Fibroblast of mammary gland (primary cell): ENCODE measurements at places on chromosomes 5 and 9.

- no peak for DNase-seq
Observed at GRCh38 chr5:113552137-113552536, 38.6 kb downstream of the YTHDC2 start.

- DNase-seq, result no peak
Observed at GRCh38 chr5:113937301-113937700, 423.8 kb downstream of the YTHDC2 start.

DNA sequence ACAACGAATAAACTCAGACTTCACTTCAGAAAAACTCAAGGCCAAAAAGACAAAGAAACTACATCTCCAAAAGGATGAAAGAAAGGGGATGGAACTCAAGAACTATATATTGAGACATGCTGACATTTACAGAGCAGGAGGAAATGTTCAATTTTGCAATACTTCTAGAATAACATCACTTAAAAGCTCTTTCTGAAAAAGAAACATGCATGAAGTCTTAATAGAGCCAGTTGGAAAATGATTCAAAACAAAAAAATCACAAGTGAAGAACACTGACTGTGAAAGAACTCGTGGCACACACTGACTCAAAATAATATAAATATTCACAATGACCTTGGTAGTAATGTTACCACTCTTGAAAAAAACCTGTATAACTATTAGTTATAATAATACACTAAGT lies 267.8 kb upstream of the NREP start:
- no peak for DNase-seq

DNA sequence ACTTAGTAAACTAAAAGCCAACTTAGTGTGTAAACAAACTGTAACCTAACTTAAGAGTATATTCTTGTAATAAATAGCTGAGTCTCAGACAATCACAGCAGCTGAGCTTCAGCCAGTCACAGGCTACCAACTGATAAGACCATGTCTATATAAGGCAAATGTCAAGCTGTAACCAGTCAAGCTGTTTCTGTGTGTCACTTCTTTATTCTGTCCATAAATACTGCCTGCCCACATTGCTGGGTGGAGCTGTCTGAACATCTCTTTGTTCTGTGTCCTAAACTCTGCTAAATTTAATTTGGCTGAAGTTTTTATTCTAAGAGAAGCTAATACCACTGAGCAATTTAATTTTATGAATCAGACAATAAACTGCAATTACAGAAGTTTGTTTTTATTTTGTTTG lies 412.1 kb upstream of the CDH10 start:
- no peak for DNase-seq

- peak; percentile 84 for DNase-seq
Observed at GRCh38 chr5:16467363-16468219, 2.0 kb upstream of the ZNF622 start.

- peak; percentile 96 for DNase-seq
Observed at GRCh38 chr9:127185931-127186781, 63.7 kb upstream of the ANGPTL2 start.

DNA sequence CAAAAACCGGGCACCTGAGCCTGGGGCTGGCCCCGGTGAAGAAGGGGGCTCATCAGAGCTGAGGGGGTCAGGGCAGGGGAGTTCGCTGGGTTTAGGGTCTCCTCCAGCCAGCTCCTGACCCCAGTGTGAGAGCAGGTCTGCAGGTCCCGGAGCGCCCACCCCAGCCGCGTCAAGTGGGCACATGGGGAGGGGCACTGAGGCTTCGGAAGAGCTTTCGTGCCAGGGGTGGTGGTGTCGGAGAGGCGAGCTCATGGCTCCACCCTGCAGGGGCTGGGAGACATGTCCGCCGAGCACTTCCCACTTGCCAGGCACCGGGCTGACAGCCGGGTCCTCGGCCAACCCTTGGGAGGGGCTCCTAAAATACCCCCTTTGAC lies 13.2 kb downstream of the VAV2 start:
- DNase-seq, result no peak

GRCh38 chr9:98795970-98796363 lies 388 bp downstream of the ANKS6 start:
- DNase-seq, result no peak

- no peak for DNase-seq
Observed at GRCh38 chr9:133914442-133915342, 77.4 kb downstream of the VAV2 start.

DNA sequence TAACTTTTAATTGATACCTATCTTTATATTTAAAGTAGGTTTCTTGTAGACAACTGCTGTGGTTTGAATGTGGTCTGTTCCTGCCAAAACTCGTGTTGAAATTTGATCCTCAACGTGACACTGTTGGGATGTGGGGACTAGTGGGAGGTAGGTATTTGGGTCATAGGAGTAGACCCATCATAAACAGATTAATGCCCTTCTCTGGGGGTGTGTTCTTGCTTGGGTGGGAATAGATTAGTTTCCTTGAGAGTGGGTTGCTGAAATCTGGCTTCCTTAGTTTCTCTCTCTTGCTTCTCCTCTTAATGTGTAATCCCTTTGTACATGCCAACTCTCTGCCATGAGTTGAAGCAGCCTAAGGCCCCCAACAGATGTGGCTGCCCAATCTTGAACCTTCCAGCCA lies 34.6 kb upstream of the IPPK start:
- DNase-seq, result peak; percentile 49

DNA sequence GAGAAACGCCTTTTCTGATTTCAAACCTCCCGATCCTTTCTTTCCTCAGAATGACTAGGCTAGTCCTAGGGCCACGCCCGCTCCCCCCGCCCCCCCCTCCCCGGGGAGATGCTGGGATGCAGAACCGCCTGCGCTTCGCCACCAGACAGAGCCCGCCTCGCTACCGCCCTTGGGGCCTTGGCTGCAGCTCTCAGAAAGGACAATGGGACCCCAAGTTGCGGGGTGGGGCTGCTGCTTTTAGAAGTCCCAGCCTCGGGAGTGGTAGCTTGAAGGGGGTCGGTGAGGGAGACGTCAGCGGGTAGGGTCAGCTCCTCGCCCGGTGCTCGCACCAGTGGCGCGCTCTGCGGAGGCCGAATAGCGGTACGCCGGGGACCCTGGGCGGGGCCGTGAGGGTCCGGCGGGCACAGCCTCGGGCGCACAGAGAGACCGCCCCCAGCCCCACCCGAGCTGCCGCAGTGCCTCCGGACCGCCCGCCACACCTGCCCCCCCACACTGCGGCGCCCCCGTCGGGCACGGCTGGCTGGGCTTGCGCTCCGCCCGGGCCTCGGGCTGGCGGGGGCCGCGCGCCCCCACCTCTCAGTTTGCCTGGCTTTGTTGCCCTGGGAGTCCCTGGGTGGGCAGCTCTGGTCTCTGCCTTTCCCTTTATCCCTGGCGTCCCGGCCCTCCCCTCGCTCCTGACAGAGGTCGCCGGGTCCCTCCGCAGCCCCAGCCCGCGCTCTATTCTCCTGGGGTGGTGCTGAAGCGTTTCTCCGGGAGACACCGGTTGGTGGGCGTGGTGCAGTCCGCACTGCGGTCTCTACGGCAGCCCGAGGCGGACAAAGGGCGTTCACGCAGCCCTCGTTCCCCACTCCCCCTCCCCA lies 1.2 kb downstream of the MAP1B start:
- peak; percentile 61 for DNase-seq

GRCh38 chr9:21015995-21016394 lies 15.4 kb downstream of the HACD4 start:
- DNase-seq, result no peak

DNA sequence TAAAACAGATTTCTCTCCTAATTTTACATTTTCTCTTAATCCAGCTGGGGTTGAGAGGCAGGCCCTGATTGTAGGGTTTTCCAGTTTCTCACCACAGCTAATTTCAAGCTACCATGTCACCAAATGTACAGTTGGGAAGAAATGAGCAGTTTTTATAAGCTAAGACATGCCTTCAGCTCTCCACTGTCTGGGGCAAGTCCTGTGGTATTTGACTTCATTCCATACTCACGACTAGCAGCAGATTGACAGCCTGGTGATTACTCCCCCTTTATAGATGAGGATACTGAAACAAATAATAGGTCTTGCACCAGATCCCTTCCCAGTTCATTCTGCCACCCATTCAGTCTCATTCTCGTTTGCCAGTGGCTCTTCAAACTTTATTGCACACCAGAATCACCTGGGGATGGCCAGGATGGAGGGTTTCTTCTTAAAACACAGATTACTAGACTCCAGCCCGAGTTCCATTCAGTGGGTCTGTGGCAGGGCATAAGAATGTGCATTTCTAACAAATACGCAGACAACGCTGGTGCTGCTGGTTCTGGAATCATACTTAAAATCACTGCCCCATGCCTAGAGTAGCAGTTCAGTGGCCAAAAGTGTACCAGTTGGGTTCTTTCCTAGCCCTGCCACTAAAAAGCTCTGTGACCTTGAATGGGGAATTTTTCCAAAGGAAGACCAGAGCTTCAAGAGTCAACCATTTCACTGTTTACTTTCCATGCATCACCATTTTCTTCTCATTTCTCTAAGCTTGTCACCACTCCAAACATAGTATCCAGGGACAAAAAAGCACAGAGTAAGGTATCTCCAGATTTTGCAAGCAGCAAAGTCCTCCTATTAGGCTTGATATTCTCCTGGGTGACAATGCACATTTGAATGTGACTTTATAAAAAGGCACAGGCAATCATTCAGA lies 64.3 kb downstream of the CSNK1A1 start:
- peak; percentile 80 for DNase-seq

DNA sequence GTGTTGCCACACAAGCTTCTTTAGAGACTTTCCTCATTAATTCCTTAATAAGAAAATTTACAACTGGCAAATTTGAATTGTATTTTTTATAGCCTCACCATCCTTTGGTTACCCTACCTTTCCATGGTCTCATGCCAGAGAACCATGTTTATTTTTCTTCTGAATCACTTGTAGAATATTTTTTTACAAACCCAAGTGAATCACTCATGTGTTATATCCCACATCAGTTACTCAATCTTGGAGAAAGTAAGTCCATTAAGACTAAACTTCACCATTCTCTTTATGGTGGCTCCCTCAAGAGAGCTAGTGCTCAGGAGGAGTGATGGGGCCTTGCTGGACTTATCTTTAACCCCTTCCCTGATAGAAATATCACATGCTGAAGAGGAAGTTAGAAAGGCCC lies 128.9 kb downstream of the SUSD1 start:
- DNase-seq, result peak; percentile 87

GRCh38 chr5:65927503-65928321 lies 1.3 kb downstream of the ERBIN start:
- peak; percentile 63 for DNase-seq

DNA sequence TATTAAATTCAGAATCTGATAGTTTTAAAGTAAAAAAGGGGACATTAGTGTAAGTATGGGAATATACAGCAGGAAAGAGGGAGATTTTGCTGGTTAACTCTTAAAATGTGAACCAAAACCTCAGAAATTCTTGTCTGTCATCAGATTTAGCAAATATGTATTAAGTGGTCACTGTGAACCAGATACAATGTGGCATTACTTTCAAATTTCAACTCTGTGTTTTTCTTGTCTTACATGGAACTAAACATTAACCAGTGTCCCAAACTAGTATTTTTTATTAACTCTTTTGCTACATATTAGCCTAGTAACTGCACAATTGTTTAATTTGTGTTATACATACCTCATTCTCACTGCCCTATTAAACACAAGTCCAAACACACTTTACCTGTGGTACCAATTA lies 259.9 kb upstream of the RASA1 start:
- no peak for DNase-seq

DNA sequence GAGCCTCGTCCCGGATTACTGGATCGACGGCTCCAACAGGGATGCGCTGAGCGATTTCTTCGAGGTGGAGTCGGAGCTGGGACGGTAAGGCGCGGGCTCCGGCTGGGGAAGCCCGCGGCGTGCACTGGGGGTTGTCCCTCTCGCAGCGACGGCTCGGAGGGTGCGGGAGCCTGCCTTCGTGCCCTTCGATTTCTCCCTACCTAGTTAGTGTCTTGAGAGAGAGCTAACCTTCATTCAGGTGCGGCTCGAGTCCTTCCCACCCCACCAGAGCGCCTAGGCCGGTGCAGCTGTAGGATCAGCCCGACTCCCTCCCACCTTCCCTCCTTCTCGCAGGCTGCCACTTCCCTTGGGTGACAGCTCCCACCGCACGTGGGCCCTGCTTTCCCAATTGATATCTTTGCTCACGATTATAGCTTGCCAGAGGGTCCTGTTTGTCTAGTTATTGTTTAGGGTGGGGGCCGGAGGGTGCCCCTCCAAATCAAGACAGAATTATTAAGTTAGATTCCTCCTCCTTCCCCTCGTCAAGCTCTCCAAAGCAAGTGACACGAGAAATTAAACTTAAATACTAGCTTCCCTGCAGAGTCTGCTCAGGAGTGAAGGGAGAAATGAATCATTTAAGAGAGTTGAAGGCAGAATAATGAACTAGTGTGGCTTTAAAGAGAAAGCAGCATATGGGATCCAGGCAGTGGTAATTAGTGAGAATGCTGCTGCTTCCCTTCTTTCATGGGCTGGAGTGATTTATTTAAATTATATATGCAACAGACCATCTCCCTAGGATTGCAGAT lies 569 bp downstream of the CAMK4 start:
- DNase-seq, result no peak

DNA sequence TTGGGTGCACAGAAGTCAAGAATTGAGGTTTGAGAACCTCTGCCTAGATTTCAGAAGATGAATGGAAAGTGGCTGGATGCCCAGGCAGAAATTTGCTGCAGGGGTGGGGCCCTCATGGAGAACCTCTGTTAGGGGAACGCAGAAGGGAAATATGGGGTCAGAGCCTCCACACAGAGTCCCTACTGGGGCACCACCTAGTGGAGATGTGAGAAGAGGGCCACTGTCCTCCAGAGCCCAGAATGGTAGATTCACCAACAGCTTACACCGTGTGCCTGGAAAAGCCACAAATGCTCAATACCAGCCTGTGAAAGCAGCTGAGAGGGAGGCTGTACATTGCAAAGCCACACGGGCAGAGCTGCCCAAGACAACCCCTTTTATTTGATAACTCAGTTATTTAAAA lies 383.5 kb downstream of the TLE4 start:
- DNase-seq, result no peak

DNA sequence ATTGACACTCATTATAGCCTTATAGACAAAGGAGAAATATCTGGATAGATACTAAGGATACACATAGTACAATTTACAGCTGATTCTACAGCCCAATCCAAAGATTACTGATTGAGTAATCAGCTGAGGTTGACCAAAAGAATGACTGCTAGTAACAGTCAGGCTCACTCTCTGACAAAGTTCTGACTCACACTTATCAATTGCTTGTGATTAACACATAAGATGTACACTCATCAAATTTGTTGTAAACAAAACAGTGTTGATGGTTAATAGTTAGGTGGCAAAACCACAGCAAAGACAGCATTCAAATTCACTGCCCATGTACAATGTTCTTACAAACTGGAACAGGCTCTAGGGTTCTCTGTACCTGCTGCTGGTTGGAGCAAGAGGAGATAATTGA lies 422.7 kb downstream of the TLE1 start:
- peak; percentile 76 for DNase-seq
